ENCODE measurements at places on chromosomes 6 and 20. TPM values are rescaled to one million over a fixed set of nuclear protein-coding genes. Genes with fewer than 3 reads are reported as not detected.

Gene SEMG1
- not detected for total RNA-seq

Gene THBD
- total RNA-seq, result 13.8 TPM

Gene GPLD1
- 0.71 TPM for total RNA-seq

Gene SCRT2
- total RNA-seq, result not detected

Gene UBE2C
- total RNA-seq, result 0.91 TPM

Gene GSTA2
- total RNA-seq, result not detected

DNA sequence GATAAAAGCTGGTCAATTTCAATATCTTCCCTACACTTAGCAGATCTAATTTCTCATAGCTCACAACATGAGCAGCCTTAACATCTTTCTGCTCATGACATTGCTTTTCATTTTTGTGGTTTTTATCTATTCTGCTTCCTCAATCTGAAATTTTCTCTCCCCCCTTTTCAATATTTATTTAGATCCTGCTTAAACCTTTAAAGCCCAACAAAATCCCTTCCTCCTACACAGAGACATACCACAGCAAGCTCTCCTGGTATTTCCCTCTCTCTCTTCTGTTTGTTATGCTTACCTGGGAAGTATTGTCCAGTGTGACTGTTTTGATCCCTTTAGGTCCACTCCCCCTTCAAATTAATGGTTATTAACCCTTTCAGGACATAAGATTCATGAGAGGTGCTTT is 582.5 kb downstream of the RFPL4B start:
- no peaks in the 10 kb centered on the region for H3K27me3 ChIP-seq
- H3K27ac ChIP-seq, result no peak overlapping the region
- peaks cover 5% of the 10 kb centered on the region for H3K4me1 ChIP-seq

GRCh38 chr20:1397710-1398109 is 4.9 kb upstream of the FKBP1A start:
- H3K4me3 ChIP-seq, result no peak overlapping the region
- peaks cover 52% of the 10 kb centered on the region for H3K27me3 ChIP-seq
- peaks cover 26% of the 10 kb centered on the region for H3K4me1 ChIP-seq
- no peaks in the 10 kb centered on the region for H3K36me3 ChIP-seq

DNA sequence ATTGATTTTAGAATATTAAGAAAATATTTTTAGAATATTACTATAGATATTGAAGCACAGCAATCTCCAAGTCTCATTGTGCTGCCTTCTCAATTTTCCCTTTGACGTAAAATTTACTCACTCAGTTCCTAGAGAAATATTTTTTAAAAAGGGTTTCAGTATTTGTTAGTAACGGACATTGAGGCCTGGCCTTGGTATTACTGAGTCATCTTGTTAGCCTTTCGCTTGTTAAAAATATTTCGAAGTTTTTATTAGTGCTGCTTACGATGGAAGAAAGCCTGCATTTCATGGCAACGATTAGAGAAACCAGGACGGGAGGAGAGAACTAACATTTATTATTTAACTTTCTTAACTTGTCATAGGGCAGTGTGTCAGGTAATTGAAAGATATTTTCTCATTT is 82.2 kb downstream of the TIAM2 start:
- DNase-seq, result no peak
- H3K4me3 ChIP-seq, result no peak overlapping the region
- H3K27me3 ChIP-seq, result no peaks in the 10 kb centered on the region
- no peak overlapping the region for H3K27ac ChIP-seq

GRCh38 chr6:56335726-56336125 is 88.3 kb upstream of the COL21A1 start:
- H3K27ac ChIP-seq, result no peak overlapping the region
- no peaks in the 10 kb centered on the region for H3K4me1 ChIP-seq
- DNase-seq, result no peak

GRCh38 chr6:158654960-158655489 is 5.2 kb downstream of the SYTL3 start:
- peak overlapping the region; percentile 84 for H3K27ac ChIP-seq
- H3K36me3 ChIP-seq, result no peaks in the 10 kb centered on the region
- no peak overlapping the region for H3K4me3 ChIP-seq
- peaks cover 25% of the 10 kb centered on the region for H3K4me1 ChIP-seq
- no peaks in the 10 kb centered on the region for H3K27me3 ChIP-seq

GRCh38 chr20:13819885-13820645 is 35.2 kb downstream of the NDUFAF5 start:
- DNase-seq, result no peak
- no peak overlapping the region for H3K4me3 ChIP-seq
- no peaks in the 10 kb centered on the region for H3K4me1 ChIP-seq
- H3K27me3 ChIP-seq, result no peaks in the 10 kb centered on the region
- H3K36me3 ChIP-seq, result peaks cover 38% of the 10 kb centered on the region
- no peak overlapping the region for H3K27ac ChIP-seq

DNA sequence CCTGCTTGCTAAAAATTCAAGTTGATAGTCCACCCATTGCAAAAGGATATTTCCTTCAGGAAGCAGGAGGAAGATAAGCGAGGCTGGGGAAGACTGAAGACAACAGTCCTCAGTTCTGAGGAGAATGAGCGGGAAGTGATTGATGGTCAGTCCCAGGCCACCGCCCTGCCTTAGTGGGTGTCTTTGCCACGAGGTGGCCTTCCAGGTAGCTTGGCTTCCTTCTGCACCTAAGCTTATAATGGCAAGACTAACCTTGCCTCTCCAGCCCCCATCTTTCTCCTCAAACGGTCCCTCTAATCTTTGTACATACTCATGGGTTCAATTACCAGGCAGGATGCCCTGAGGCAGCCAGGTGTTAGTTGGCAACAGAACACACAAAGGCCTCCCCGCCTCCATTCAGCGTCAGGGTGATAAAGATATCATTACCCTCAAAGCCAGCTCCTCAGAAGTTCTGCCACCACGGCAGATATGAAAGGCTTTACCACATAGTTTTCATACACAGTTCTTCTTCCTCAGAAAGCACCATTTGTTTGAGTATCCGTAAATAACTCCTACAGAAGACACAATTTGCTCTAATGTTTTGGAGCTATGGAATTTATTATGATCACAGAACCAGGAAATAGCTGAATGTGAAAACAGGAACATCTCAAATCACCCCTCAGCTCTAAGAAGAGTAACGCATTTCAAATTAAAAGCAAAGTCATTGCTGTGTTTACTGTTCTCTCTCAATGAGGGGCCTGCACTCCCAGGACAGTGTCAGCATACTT is 249.4 kb downstream of the ATXN1 start:
- no peaks in the 10 kb centered on the region for H3K36me3 ChIP-seq
- no peak overlapping the region for H3K4me3 ChIP-seq
- H3K27ac ChIP-seq, result no peak overlapping the region
